ENCODE measurements at places on chromosomes 4 and X.
A peak's percentile ranks its signal among the peaks of the same experiment; 100 is the strongest.

DNA sequence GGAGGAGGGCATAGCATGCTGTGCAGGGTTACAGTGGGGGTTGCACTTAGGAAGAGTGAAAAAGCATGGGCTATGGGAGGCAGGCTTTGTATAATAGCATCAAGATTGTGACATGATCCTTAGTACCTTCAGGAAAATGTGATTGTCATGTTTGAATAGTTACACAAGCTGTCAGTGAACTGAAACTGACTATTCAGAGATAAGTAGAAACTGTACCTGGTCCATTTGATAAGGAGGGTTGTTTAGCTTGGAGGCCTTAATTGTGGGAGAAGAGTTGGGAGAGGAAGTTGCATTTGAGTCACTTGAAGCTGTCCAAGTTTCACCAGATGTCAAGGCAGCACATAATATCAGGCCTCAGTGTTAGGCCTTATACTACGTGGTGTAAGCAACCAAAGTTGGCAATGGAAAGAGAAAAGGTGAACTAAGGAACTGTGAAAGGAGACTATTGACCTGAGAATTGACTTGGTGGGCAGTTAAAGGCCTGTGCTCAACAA is 85.0 kb downstream of the TEX13C start:
- DNase-seq, result no peak

- no peak for DNase-seq
These were observed 20.6 kb downstream of the WFS1 start for GRCh38 chr4:6290256-6290655.

DNA sequence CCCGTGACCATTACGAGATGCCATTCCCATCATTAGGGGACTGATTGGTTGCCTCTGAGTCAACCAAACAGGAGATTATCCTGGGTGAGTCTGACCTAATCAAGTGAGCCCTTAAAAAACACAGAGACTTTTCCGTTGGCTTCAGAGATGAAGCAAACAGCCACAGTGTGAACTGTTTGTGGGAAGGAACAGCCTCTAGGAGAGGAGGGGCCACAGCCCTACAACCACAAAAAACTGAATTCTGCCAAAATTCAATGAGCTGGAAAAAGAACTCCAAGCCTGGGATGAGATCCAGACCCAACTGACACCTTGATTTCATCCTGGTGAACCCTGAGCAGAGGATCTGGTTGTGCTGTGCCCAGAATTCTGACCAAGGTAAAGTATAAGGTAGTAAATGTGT is 31.3 kb upstream of the TBL1X start:
- no peak for DNase-seq

DNA sequence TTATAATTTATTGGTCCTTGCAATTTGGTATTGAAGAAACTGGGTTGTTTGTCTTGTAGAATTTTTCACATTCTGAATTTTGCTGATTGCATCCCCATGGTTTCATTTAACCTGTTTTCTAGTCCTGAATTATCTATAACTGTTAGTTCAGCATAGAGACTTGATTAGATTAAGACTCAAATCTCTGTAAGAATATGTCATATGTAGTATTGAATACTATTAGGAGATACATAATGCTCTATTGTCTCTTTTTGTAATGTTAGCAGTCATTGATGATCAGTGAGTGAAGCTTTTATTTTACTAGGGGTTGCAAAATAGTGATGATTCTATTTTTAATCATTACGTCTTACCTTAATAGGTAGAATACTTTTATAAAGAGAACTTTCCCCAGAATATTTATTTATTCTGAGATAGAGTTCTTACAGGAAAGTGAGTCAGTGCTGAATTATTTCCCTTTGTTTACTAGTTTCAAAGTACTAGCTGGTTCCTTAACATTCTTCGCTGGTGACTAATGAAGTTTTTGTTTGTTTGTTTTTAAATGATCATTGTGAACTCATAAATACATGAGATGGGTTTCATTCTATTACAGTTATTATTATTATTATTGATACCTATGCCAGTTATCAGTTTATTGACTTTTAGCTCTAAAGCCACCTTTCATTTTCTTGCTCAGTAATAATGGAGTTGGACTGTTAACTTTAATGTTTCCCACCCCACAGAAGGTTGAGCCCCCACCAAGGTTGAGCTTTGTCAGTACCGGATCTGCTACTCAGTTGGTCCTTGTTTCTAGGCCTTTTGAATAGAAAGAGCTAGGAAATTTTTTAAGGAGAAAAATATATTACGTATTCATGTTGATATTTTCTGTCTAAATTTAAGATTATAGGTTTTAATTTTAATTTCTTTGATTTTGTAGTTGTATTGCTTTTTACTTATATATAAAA is 102.3 kb downstream of the LARP1B start:
- peak; percentile 9 for DNase-seq

DNA sequence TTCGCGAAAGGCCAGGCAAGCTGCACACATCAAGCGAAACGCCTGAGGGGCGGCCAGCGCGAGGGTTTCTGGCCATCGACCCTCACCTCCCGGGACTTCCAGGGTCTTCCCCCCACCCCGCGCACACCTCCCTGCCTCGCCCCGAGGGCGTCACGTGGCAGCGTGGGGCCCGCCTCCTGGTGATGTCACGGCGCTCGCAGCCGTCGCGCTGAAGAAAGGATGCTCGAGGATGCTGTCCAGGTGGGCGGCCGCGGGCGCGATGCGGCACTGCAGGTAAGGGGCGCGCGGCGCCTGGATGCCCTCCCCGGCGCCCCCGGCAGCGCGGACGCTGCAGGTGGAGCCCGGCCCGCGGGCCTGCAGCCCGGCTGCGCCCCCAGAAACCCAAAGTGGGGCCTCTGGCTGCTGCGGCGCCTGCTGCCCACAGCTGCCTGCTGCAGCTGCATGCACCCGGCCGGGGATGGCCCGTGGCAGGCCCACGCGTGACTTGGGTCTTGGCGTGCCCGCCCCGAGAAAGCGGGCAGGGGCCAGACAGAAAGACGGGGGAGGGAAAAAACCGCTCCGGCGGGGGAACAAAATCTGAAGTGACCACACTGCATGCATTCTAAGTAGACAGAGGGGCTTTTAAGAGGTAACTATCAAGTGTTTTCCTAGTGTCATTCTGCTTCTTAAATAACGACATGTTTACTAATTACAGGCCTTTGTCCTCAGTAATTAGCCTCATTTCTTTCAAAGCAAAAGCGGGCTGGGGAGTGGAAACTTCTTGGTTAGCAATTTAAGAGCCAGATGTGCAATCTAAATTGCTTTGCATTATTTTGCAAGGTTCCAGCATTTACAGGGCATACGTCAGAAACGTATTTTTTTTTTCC is 1.7 kb downstream of the CLCN4 start:
- no peak for DNase-seq

Measured in fibroblast of the conjunctiva (primary cell).